LHCN-M2 (cell line): ENCODE measurements at places on chromosomes 6 and 20. TPM values are rescaled to one million over a fixed set of nuclear protein-coding genes. Genes with fewer than 3 reads are reported as not detected.

GRIK2 gene
- total RNA-seq, result 2.9 and 6.2 TPM in 2 replicates

IPCEF1 gene
- total RNA-seq, result not detected in 2 replicates

CD164 gene
- 255 and 329 TPM in 2 replicates for total RNA-seq

METTL24 gene
- not detected in 2 replicates for total RNA-seq

RPS6KA2 gene
- total RNA-seq, result 32.4 and 43.7 TPM in 2 replicates

SMIM29 gene
- 73.4 and 75.4 TPM in 2 replicates for total RNA-seq

SAMD3 gene
- not detected in 2 replicates for total RNA-seq

MYLIP gene
- total RNA-seq, result 6.5 and 9.1 TPM in 2 replicates

PNLDC1 gene
- total RNA-seq, result not detected in 2 replicates

FKBP1C gene
- 0.17 and 0.83 TPM in 2 replicates for total RNA-seq

DCDC2 gene
- 0.13 TPM in 1 of 2 replicates, not detected in the other for total RNA-seq

RAD21L1 gene
- total RNA-seq, result 0.19 and 0.29 TPM in 2 replicates

MUC22 gene
- total RNA-seq, result not detected in 2 replicates

CRYBG1 gene
- 43.6 and 48.6 TPM in 2 replicates for total RNA-seq

ARMC12 gene
- 0.29 TPM in 1 of 2 replicates, not detected in the other for total RNA-seq

ENPP5 gene
- 1.3 and 2.2 TPM in 2 replicates for total RNA-seq

SLC25A27 gene
- 0.58 and 2.1 TPM in 2 replicates for total RNA-seq

ASIP gene
- not detected in 2 replicates for total RNA-seq

C6orf58 gene
- not detected in 2 replicates for total RNA-seq

LPA gene
- total RNA-seq, result not detected in 2 replicates

KCNQ5 gene
- total RNA-seq, result 7.1 and 8.7 TPM in 2 replicates

BCAS1 gene
- 0.06 TPM in 1 of 2 replicates, not detected in the other for total RNA-seq

PPDPF gene
- total RNA-seq, result 154 and 194 TPM in 2 replicates

MCCD1 gene
- total RNA-seq, result not detected in 2 replicates

RPS18 gene
- total RNA-seq, result 2,111 and 2,414 TPM in 2 replicates

PPP1R14C gene
- total RNA-seq, result not detected in 2 replicates

GFRAL gene
- not detected in 2 replicates for total RNA-seq

IER3 gene
- 51.0 and 65.9 TPM in 2 replicates for total RNA-seq

RNF114 gene
- total RNA-seq, result 98.2 and 99.3 TPM in 2 replicates

DOP1A gene
- total RNA-seq, result 14.4 and 16.6 TPM in 2 replicates

MUC21 gene
- total RNA-seq, result not detected in 2 replicates

CALHM5 gene
- total RNA-seq, result 5.1 and 6.3 TPM in 2 replicates

PRR18 gene
- total RNA-seq, result not detected in 2 replicates

TTK gene
- 63.7 and 69.5 TPM in 2 replicates for total RNA-seq

IMPG1 gene
- not detected in 2 replicates for total RNA-seq

SSTR4 gene
- not detected in 2 replicates for total RNA-seq

BANF2 gene
- not detected in 2 replicates for total RNA-seq

NKAIN4 gene
- total RNA-seq, result not detected in 2 replicates

GATA5 gene
- not detected in 2 replicates for total RNA-seq

GJA1 gene
- 8.3 and 9.0 TPM in 2 replicates for total RNA-seq

TMEM63B gene
- total RNA-seq, result 38.2 and 39.0 TPM in 2 replicates

KIF6 gene
- not detected in 2 replicates for total RNA-seq

PLCB1 gene
- total RNA-seq, result 0.06 TPM in 1 of 2 replicates, not detected in the other
